DMS 273 treated with DMSO at 0.1 percent for 48 hours (cell line): ENCODE measurements at places on chromosomes 13 and 19.

GRCh38 chr19:32231691-32232090 lies 113.7 kb upstream of the ZNF507 start:
- no peak for DNase-seq

GRCh38 chr13:63209330-63210017 lies 1793.8 kb upstream of the PCDH20 start:
- DNase-seq = no peak

GRCh38 chr19:49149652-49150105 lies 5.5 kb downstream of the HRC start:
- DNase-seq = peak; percentile 64

- no peak for DNase-seq
Measured at GRCh38 chr13:74975111-74975510, 506.9 kb downstream of the TBC1D4 start.
